ENCODE measurements at places on chromosomes 13 and 19. TPM values are rescaled to one million over a fixed set of nuclear protein-coding genes. Genes with fewer than 3 reads are reported as not detected.
A peak's percentile ranks its signal among the peaks of the same experiment; 100 is the strongest.

The THSD1 gene
- total RNA-seq = 0.74 TPM

The TINCR gene
- 1.8 TPM for total RNA-seq

The MCEMP1 gene
- not detected for total RNA-seq

The ZNF737 gene
- total RNA-seq = 36.0 TPM

The KCNC3 gene
- total RNA-seq = 0.41 TPM

The DHDH gene
- 1.6 TPM for total RNA-seq

The MUC16 gene
- 0.07 TPM for total RNA-seq

DNA sequence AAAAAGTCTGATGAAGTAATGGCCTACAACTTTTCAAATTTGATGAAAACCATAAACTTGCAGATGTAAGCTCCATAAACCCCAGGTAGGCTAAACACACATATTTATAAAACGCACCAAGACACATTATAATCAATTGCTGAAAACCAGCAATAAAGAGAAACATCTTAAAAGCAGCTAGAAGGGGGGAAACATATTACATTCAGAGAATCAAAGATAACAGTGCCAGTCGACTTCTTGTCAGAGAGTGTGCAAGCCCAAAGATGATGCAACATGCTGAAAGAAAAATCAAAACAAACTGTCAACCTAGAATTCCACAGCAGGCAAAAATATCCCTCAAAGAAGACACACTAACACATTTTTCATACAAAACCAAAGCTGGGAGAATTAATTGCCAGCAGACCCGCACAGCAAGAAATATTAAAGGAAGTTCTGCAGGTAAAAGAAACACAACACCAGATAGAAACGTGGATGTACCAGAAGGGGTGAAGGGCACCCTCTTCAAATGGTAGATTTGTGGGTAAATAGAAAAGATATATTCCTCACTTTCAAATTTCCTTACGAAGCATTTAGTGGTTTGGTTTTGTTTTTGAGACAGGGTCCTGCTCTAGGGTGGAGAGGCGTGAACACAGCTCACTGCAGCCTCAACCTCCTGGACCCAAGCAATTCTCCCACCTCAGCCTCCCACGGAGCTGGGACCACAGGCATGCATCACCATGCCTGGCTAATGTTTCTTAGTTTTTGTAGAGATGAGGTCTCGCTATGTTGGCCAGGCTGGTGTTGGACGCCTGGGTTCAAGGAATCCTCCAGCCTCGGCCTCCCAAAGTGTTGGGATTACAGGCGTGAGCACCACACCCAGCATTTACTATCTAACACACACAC is 16.5 kb upstream of the ATP1A3 start:
- DNase-seq = no peak

DNA sequence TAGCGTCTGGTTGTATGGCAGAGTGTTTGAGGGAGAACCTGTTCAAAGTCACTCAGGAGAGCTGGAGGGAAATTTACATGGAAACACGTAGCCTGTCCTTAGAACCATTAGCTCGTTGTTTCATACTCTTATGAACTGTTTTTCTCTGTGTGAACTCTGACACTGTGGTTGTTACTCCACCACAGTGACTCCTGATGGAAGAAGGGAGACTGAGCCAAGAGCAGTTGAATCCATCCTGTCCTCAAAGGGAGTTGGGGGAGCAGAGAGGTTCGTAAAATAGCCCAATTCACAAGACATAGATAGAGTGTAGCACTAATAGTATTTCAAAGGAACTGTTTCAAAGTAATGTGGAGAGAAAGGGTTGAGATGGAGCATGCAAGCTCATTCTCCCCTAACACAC is 964.8 kb downstream of the PCDH9 start:
- DNase-seq = no peak

DNA sequence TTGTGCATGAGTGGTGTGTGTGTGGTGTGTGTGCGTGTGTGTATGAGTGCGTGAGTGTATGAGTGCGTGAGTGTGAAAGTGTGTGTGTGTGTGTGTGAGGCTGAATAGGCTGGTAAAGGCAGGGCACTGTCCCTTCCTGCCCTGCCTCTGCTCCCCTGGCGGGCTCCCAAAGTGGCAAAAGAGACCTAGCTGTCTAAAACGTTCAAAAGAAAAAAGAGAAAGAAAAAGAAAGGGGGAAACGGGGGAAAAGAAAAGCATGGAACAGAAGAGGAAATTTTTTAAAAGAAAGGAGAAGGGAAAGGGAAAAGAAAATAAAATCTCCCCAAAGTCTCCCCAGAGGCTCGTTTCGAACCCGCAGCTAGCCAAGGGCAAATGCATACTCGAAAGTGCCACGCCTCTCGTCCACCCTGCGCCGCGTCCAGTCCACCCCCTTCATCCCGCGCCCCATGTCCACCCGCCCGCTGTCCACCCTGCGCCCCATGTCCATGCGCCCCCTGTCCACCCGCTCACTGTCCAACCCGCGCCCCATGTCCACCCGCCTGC is 37.0 kb upstream of the FLT1 start:
- no peak for DNase-seq

- DNase-seq = no peak
Measured at GRCh38 chr19:42455621-42456081, 12.9 kb upstream of the CXCL17 start.

GRCh38 chr13:29516012-29516411 is 79.5 kb downstream of the SLC7A1 start:
- DNase-seq = no peak

- DNase-seq = no peak
Measured at GRCh38 chr13:22897571-22898314, 283.0 kb upstream of the SGCG start.

- DNase-seq = no peak
Measured at GRCh38 chr19:47096721-47097120, 16.9 kb downstream of the ZC3H4 start.

DNA sequence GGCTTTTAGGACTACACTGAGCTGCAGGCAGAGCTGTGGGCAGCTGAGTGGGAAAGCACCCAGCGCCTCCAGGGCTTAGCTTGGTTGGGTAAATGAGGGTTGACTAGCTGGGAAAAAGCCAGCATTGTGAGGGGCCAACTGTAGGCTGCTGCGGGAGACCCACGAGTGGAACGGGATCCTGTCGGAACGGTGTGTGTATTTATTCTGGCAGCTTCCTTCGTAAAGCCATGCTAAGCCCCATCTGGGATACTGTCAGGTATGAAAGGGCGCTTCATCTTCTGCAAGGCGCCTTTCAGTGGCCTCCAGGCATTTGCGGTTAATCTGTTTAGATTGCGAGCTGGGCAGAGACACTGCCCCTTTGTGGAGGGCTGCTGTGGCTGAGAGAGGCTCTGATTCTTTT is 39.5 kb upstream of the CNMD start:
- DNase-seq = peak; percentile 62

DNA sequence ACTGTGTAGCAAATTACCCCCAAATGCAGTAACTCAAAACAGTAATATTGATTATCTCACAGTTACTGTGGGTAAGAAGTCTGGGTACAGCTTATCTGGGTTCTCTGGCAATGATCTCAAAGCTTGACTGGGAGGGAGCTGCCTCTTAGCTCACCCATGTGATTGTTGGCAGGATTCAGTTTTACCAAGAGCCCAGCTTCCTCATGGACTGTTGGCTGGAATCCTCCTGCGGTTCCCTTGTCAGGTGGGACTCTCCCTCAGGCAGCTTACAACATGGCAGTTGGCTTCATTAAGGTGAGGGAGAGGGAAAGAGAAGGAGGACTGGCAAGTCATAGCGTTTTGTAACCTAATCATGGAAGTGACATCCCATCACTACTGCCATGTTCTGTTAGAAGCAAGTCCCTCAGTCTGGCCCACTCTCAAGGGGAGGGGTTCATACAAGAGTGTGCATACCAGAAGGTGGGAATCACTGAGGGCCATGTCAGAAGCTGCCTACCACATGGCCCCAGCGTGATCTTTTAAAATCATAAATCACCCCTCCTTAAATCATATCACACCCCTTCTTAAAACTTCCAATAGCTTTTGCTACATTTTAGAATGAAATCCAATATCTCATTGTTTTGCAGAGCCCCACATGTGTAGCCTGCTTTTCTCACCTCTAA is 108.1 kb downstream of the OLFM4 start:
- no peak for DNase-seq

GRCh38 chr13:110351636-110352420 is 44.7 kb downstream of the COL4A2 start:
- DNase-seq = no peak

GRCh38 chr13:72666391-72666790 is 61.0 kb downstream of the MZT1 start:
- no peak for DNase-seq

DNA sequence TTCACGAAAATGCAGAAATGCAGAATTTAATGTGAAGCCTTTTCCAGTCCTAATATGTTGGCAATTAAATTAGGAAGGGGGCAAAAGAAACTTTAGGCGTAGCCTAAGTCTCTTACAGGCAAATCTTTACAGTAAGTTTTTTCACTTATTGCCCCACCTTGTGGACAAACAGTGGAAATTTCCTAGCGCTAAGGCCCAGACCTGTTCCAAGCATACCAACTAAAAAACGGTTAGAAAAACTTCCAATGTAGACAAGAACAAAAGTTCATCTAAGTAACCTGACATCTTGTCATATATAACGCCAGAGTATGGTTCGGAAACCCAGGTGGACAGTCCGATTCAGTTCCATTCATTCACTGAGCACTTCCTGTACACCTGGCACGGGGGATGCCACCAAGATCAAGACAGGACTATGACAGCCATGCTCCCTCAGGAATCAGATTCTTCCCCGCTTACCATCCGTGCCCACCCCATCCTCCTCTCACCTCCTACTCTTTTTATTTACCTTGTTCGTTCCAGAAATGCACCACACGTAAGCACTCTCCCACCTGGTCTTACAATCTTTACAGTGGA is 4.9 kb downstream of the ZAR1L start:
- DNase-seq = peak; percentile 63
